ENCODE measurements at places on chromosomes 3 and 15. TPM values are rescaled to one million over a fixed set of nuclear protein-coding genes. Genes with fewer than 3 reads are reported as not detected.

The PRR20G gene
- polyA plus RNA-seq = not detected

The DUOXA1 gene
- 0.07 TPM for polyA plus RNA-seq

The ADPRH gene
- 3.5 TPM for polyA plus RNA-seq

The SOX14 gene
- polyA plus RNA-seq = not detected

The LRRK1 gene
- polyA plus RNA-seq = 11.0 TPM

The SAMMSON gene
- not detected for polyA plus RNA-seq

Data from endothelial cell of umbilical vein (primary cell).